ENCODE measurements at places on chromosomes 7 and 10.

DNA sequence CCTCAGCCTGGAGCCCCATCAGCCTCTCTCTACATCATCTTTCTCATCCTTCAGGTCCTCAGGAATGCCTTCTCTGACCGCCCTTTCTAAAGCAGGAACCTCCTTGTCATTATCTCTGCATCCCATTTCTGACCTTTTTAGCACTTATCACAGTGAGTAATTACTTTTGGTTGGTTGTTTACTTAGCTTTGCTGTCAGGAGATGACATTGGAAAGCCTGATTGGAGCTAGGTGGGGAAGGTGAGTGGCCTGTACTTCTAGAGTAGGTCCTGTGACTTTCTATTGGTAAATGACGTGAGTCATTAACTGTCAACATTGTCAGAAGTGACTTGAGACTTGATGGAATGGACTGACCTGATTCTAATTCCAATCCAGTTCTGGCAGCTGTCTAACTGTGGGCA is 9.3 kb upstream of the SLC25A13 start:
- no peak for DNase-seq

DNA sequence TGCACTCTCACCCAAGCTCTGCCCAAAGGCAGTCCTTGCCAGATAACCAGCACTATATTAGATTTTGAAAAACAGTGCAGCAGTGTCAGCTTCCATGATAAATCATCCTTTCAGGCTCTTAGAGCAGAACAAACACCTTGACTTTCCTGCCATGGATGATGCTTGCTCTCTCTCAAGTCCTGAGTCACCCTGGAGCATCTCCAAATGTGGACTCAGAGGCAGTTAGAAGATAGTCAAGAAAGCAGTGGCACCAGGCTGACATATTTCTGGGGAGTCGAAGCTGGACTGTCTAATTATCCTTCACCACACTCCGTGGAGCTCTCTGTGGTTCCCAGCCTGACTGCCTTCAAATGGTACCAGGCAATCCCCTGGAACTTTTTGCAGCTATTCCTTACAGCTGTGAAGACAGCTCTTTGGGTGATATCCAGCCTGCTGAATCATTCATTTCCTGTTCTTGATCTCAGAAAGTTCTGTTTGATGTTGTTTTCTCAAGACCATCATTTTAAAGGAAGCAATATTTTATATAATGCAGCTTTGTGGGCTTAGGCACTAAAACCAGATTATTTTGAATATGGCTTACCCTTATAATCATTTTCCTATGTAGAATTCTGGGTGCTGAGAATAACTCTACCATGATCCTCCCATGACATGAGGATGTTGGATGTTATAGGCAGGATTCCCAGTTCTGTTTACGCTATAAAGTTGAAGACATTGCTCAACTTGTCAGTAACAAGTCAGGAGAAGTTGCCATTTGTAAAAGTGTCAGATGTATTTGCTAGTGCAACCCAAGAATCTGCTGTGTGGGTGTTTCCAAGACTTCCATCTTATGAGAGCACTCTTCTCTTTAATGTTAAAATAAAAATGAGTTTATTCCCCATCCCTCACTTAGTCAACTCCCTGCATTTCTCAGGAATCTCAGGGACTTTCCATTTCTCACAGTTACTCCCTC is 233.8 kb downstream of the C7orf25 start:
- no peak for DNase-seq

DNA sequence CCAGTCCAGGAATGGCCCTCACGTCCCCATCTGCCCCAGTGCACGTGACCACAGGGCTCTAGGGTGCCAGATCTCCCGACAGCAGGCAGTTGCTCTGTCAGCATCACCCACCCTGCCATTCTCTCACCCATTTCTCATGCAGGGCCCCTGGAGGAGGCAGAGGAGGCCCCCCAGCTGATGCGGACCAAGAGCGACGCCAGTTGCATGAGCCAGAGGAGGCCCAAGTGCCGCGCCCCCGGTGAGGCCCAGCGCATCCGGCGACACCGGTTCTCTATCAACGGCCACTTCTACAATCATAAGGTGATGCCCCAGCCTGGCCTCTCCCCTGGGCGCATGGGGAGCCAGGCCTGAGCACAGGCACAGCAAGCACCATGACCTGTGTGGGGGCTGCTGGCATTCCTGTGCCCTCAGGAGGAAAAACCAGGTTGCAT is 6.1 kb upstream of the DEPP1 start:
- no peak for DNase-seq

DNA sequence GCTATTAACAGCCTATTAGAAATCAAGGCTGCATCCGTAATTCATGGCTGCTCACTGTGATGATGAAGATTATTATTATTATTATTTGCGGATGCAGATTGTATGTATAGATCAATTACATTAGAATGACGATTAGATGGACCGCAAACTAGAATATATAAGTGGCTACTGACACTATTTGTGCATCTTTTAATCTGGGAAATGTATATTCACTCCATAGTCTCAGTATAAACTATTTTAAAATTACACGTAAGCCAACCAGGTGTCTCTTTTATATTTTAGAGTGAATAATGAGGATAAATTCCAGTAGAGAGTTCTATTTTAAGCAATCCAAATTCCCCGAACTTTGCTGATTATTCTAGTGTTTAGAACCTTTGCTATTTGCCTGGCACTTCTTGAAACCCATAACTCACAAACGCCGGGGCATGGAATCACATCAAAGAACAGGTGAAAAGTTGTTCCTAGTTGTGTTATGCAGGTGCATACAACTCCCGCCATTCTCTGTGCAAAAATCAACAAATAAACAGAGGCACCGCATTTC is 509 bp upstream of the ING3 start:
- no peak for DNase-seq

- no peak for DNase-seq
Observed at GRCh38 chr7:129556607-129557133, 54.3 kb downstream of the SMKR1 start.

GRCh38 chr7:31171216-31171785 is 119.2 kb downstream of the ADCYAP1R1 start:
- DNase-seq, result no peak

DNA sequence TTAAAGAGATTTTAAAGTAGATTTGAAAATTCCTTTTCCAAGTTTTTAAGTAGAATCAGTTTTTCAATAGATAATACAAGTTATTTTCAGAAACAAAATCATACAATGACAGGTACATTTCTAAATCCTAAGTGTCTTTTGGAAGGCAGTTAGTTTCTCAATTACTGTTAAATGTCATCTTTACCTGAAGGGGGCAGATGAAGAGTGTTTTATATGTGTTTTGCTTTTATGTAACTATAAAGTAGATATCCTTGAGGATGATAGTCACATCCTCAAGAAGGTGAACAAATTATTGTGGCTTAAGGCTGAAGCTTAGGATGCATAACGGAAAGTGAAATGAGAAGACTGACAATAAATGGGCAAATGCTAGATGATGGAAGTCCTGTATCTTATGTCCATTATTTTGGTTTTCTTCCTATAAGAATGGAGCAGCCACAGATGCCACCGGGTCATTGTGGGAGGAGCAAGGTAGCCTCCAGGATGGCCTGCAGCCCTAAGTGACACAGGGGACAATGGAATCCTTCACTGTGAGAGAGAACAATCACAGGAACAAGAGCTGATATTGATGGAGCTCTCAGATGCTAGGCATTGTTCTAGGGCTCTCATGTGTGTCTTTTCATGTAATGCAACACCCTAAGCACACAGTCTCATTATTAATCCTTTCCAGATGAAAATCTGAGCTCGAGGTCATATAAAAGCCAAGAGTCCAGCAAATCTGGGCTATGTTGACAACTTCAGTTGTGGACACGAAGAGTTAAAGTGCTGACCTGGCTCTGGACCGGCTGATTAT is 14.1 kb upstream of the MKX start:
- no peak for DNase-seq

GRCh38 chr7:8480527-8480926 is 47.1 kb downstream of the NXPH1 start:
- DNase-seq, result no peak

DNA sequence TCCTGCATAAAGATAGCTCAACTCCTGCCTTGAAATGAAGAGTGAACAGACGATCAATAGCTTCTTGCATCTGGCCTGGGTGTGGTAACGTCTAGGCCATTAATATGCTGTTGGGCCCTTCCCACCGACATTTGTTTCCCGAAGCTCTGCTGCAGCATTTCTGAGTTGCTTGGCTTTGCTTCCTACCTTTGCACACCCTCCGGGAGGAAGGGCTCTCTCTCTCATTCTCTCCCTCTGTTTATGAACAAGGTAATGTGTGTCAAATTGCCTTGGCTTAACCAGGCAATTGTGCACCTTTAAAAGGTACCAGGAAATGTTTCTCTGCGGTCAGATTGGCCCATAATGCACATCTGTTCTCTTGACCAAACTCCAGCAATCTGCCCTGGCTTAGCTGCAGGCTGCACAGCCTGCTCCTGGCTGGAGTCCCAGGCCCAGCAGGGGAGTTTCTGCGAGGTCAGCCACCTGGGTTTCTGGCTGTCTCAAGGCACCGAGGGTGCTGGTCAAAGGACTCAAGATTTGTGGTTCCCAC is 223.7 kb downstream of the SNX10 start:
- no peak for DNase-seq

- DNase-seq, result no peak
Observed at GRCh38 chr7:133815611-133816210, 311.4 kb upstream of the LRGUK start.

DNA sequence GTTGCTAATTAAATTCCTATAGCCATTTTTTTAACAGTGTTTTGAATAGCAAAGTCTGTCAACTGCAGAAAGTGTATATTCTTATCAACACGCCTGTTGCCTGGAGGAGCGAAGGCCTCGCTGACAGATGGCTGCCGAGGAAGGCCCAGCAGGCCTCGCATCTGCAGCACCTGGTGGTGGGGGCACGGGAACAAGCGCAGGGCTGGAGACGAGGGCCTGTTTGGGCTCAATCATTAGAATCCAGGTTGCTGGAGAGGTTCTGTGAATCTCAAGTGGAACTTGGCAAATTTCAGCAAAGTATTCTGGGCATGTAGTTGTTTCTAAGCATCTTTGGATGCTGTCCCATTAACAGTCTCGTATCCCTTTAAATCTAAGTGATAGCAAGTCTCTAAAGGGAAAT is 66.1 kb upstream of the FAM204A start:
- no peak for DNase-seq

DNA sequence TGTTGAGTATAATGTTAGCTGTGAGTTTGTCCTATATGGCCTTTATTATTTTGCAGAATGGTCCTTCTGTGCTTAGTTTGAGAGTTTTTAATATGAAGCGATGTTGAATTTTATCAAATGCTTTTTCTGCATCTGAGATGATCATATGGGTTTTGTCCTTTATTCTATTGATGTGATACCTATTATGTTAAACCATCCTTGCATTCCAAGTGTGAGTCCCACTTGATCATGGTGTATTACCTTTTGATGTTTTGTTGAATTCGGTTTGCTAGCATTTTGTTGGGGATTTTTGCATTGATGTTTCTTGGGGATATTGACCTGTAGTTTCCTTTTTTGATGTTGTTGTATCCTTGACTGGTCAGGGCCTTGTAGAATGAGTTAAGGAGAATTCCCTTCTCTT is 166.4 kb downstream of the MLLT10 start:
- DNase-seq, result no peak
